ENCODE measurements at places on chromosomes 3 and 15. TPM values are rescaled to one million over a fixed set of nuclear protein-coding genes. Genes with fewer than 3 reads are reported as not detected.

The CELSR3 gene
- total RNA-seq: 0.39 TPM

The PTX3 gene
- total RNA-seq: 258 TPM

The MUC20 gene
- total RNA-seq: not detected

The USP4 gene
- total RNA-seq: 10.6 TPM

The KBTBD13 gene
- not detected for total RNA-seq

The ERICH6 gene
- total RNA-seq: not detected

Measured in mammary microvascular endothelial cell (primary cell).